Pulmonary artery endothelial cell (primary cell): ENCODE measurements at places on chromosomes 5 and 9. TPM values are rescaled to one million over a fixed set of nuclear protein-coding genes. Genes with fewer than 3 reads are reported as not detected.

The SAXO1 gene
- total RNA-seq = under 0.01 TPM in 1 of 2 replicates, not detected in the other

The GLRA1 gene
- not detected in 2 replicates for total RNA-seq

The RXRA gene
- total RNA-seq = 14.4 and 19.0 TPM in 2 replicates

The OTULINL gene
- 0.07 and 0.14 TPM in 2 replicates for total RNA-seq

The LPAR1 gene
- total RNA-seq = 0.04 and 0.07 TPM in 2 replicates

The SMIM33 gene
- total RNA-seq = under 0.01 TPM in 1 of 2 replicates, not detected in the other

The MED10 gene
- 9.2 and 12.9 TPM in 2 replicates for total RNA-seq

The GRPEL2 gene
- total RNA-seq = 34.3 and 36.6 TPM in 2 replicates

The VLDLR gene
- 2.7 and 9.9 TPM in 2 replicates for total RNA-seq

The COL15A1 gene
- total RNA-seq = not detected in 2 replicates

The PCDHA6 gene
- 0.40 and 0.88 TPM in 2 replicates for total RNA-seq

The OR1Q1 gene
- total RNA-seq = not detected in 2 replicates

The AUH gene
- total RNA-seq = 8.8 and 11.2 TPM in 2 replicates

The MEIKIN gene
- total RNA-seq = 0.07 TPM in 1 of 2 replicates, not detected in the other

The IL5 gene
- not detected in 2 replicates for total RNA-seq

The PCDHGA7 gene
- total RNA-seq = 0.59 and 0.95 TPM in 2 replicates

The TSSK1B gene
- not detected in 2 replicates for total RNA-seq

The PRRX2 gene
- total RNA-seq = not detected in 2 replicates

The C1QTNF3 gene
- total RNA-seq = 0.59 and 0.67 TPM in 2 replicates

The SLC25A48 gene
- total RNA-seq = not detected in 2 replicates

The RNF183 gene
- not detected in 2 replicates for total RNA-seq

The GPR150 gene
- total RNA-seq = 0.20 and 0.32 TPM in 2 replicates

The LHFPL2 gene
- total RNA-seq = 40.0 and 56.3 TPM in 2 replicates

The PCDHA9 gene
- total RNA-seq = 0.04 TPM in 1 of 2 replicates, not detected in the other

The ERGIC1 gene
- total RNA-seq = 105 and 110 TPM in 2 replicates

The PCDHGA6 gene
- total RNA-seq = 1.3 and 1.4 TPM in 2 replicates

The RXFP3 gene
- not detected in 2 replicates for total RNA-seq

The GAPVD1 gene
- 49.3 and 74.3 TPM in 2 replicates for total RNA-seq

The IL13 gene
- not detected in 2 replicates for total RNA-seq

The LIFR gene
- 35.8 and 37.4 TPM in 2 replicates for total RNA-seq

The ANKRD34B gene
- not detected in 2 replicates for total RNA-seq

The ATG10 gene
- total RNA-seq = 4.0 and 4.8 TPM in 2 replicates

The IQGAP2 gene
- total RNA-seq = 4.4 and 8.3 TPM in 2 replicates

The MEGF10 gene
- 0.60 and 0.92 TPM in 2 replicates for total RNA-seq
